ENCODE measurements at places on chromosomes 12 and 14. TPM values are rescaled to one million over a fixed set of nuclear protein-coding genes. Genes with fewer than 3 reads are reported as not detected.
A peak's percentile ranks its signal among the peaks of the same experiment; 100 is the strongest.

The AGAP2 gene
- total RNA-seq, result 0.35 TPM

The LUM gene
- not detected for total RNA-seq

The HOXC4 gene
- not detected for total RNA-seq

The PIGH gene
- total RNA-seq, result 8.2 TPM

The HOXC12 gene
- not detected for total RNA-seq

The LRFN5 gene
- 7.5 TPM for total RNA-seq

The RTL1 gene
- total RNA-seq, result not detected

The PIANP gene
- total RNA-seq, result 0.42 TPM

The LPAR5 gene
- total RNA-seq, result not detected

The SCNN1A gene
- total RNA-seq, result 28.5 TPM

The KRT79 gene
- total RNA-seq, result not detected

The SUSD6 gene
- 1.1 TPM for total RNA-seq

GRCh38 chr12:50221228-50222008 lies 54.2 kb upstream of the CERS5 start:
- DNase-seq, result peak; percentile 46

DNA sequence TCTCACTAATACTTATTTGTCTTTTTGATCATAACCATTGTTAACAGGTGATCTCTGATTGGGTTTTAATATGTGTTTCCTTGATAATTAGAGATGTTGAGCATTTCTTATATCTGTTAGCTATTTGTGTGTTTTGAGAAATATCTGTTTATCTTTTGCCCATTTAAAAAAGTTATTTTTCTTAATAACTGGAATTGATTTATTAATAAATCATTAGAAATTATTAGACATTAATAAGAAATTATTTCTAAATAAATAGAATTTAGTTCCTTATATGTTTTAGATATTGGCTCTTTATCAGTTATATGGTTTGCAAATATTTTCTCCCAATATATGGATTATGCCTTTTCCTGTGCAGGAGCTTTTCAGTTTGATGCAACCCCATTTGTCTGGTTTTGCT lies 18.7 kb downstream of the TMX1 start:
- no peak for DNase-seq

- no peak for DNase-seq
Measured at GRCh38 chr14:34075042-34075744, 124.3 kb upstream of the EGLN3 start.

DNA sequence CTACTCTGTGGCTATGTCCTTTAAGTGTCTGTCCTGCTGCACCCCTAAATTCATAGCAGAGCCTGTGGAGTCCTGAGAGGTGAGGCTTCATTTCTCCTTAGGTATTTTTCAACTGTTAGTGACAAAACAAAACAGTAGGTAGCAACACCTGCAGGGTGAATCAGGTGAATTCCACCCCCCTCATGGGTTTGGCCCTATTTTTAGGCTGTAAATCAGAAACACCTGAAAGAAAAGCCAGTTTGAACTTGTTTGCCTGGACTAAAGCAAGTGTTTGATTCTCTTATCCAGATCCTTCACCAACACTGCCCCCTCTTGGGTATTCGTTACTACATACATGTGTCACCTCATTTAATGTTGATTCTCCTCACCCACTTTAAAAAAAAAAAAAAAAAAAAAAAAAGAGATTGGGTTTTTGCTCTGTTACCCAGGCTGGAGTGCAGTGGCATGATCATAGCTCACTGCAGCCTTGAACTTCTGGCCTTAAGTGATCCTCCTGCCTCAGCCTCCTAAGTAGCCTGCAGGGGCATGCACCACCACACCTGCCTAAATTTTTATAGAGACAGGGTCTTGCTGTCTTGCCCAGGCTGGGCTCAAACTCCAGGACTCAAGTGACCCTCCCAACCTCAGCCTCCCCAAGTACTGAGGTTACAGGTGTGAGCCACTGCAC lies 10.3 kb downstream of the TBPL2 start:
- peak; percentile 62 for DNase-seq

DNA sequence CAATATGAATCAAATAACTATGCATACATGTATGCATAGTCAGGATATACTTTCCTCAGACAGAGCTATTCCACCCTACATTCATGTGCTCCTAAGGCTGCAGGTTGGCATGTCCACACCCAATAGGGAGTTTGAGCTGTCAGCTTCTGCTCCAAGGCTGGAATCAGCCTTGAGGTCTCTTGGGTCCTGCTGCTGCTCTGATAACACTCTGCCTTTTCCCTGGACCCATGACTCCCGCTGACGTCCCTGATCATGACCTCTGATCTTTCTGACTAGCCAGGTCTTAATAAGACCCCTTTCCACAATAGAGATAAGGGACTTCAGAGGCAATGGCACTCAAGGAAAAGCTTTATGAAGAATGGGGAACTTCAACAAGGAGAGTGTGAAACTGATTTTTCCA lies 5.7 kb downstream of the PITPNM2 start:
- no peak for DNase-seq

GRCh38 chr12:13124656-13125505 lies 21.4 kb upstream of the GSG1 start:
- DNase-seq, result no peak

DNA sequence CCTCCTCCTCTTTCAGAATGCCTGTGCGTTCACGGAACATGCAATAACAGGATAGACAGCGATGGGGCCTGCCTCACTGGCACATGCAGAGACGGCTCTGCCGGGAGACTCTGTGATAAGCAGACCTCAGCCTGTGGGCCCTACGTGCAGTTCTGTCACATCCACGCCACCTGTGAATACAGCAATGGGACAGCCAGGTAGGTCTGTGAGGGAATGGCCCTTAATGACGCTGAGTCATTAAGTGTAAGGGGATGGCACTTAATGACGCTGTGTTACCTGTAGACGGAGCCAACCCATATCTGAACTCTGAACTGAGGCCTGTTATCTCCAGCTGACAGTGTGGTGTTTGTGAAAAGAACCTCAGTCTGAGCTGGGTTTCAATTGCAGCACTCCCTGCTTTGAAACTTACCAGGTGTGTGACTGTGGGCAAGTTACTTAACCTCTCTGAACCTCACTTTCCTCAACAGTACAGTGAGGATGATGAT lies 86.9 kb downstream of the STAB2 start:
- DNase-seq, result no peak

GRCh38 chr14:65096323-65097089 lies 5.8 kb downstream of the MAX start:
- DNase-seq, result no peak

- no peak for DNase-seq
Measured at GRCh38 chr14:47949006-47949405, 273.6 kb upstream of the MDGA2 start.

DNA sequence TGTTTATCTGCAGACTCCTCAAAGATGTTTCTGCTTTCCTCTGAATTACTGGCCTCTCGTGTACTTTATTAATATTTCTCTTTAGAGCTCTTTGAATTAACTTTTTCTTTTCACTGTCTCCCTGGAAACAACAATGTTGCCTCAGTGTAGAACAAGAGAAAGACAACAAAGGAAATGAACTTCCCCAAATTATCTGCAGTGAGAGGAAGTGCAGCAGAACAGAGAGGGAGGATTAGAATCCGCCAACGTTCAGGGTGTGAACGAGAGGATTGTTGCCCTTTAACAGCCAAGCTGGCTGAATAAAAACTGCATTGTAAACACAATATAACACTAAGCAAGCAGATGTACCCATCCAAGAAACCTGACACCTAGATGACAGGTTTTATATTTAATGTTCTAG lies 375.9 kb downstream of the GALC start:
- DNase-seq, result no peak

DNA sequence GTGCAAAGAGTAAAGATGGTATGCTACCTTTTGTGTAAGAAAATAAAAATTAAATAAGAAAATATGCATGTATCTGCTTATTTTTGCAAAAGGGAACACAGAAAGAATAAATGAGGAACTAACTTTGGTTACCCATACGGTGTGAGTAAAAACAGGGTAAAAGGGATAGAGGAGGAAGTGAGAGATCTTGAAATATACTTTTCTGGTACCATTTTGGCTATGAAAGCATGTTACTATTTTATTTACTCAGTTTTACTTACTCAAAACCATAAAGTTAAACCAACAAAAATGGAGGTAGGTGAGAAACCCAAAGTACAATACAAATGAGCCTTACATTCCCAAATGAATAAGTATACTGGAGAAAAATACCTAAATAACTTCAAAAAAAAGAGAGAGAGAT lies 122.0 kb upstream of the EGLN3 start:
- no peak for DNase-seq

DNA sequence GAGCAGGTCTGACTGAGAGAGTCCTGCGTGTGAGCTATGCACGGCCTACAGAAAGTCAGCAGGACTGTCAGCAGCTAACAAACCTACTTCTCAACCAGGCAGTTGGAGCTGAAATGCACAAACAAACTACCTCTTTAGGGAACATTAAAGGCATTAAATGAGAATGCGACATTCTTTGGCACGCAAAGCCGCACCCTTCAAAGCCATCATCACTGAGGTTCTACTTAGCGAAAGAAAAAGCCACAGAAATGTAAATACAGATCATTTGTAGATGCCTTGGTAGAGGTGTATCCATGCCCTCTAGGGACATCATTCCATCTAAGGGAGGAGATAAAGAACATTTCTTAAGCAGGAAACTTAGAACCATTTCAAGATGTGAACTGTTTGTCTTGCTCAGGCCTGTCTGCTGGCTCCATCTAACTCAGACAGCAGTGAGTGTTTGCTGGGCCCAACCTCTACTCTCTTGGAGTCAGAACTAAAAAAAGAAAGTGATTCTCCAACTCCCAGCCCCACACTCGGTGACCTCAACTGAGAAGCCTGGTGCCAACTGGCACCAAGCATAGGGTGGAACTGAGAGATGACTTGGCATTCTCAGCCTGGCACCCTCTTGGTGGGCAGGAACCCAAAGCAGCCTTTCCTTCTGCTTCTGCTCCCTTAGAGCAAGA lies 63.5 kb upstream of the MBIP start:
- no peak for DNase-seq

GRCh38 chr12:131511803-131512561 lies 198.9 kb upstream of the SFSWAP start:
- DNase-seq, result no peak

DNA sequence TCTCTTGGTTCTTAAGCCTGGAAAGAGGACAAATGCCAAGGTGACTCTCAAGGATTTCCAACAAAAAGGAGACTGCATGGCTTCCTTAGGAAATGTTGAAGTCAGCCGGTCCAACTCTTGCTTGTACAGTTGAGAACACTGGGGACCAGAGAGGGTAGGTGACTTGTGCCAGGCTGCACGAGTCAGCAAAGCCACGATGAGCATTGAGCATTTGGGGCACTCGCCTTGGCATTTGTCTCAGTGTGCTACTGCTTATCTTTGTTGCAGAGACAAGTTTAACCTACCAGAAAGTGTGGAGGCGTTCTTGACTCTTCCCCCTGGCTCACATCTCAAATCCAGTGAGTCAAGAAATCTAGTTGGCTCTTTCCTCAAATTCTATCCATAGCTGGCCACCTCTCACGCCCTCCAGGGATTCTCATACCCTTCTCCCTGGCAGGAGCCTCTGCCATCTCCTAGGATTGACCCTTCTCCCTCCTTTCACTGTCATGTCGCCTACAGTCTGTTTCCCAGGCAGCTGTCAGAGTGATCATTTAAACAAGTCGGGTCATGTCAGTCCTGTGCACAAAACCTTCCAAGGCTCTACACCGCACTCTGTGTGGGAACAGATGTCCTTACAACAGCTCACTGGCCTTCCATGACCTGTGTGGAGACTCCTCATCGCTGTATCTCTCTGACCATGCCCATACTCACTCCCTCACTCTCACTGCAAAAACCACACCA lies 17.2 kb upstream of the KRT83 start:
- DNase-seq, result no peak

- no peak for DNase-seq
Measured at GRCh38 chr12:95600567-95600966, 49.3 kb upstream of the USP44 start.

GRCh38 chr14:61542848-61543790 lies 152.2 kb upstream of the HIF1A start:
- no peak for DNase-seq

- DNase-seq, result no peak
Measured at GRCh38 chr14:24921903-24922302, 128.0 kb downstream of the STXBP6 start.

DNA sequence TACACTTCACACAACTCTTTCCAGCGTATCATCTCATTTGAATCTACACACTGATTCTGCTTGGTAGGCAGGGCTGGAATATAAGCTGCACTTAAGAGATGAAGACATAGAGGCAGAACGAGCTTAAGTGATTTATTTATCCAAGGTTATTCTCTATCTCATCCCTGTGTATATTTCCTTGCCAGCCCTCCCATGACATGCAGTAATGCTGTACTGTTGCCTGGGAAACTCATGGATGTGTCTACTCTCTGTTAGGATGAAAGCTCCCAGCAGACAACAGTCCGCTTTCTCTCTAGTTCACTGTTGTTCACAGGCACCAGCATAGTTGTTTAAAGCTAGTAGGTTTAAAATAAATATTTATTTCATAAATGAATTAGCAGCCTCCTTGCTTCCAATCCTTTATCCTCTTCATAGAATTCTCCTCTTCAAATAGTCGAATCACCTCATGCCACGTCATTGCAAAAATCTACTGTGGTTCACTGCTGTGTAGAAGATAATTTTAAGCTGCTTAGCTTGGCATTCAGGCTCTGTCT lies 25.4 kb downstream of the FGF6 start:
- DNase-seq, result no peak

GRCh38 chr14:99181241-99181640 lies 90.8 kb downstream of the BCL11B start:
- DNase-seq, result peak; percentile 45

Data from H7 (cell line).